Stimulated activated CD8-positive, alpha-beta memory T cell treated with anti-CD3 and anti-CD28 coated beads, Interleukin-7, amount 100 ng/mL, for 24 hours (primary cell): ENCODE measurements at places on chromosomes 5 and 9.

DNA sequence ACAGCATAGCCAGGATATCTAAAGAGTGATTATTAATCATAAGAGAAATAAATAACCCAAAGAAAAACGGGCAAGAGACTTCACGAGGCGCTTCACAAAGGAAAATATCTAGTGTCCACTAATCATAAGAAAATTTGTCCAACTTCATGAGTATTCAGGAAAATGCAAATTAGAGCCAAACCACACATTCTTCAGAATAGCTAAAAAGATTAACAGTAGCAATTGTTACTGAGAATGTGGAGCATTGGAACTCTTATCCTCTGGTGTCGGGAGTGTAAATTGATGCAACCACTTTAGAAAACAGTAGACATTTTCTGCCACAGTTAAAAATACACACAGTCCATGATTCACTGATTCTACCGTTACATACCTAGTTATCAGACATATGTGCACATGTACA is 145.7 kb downstream of the CWC27 start:
- DNase-seq, result no peak

GRCh38 chr5:139946006-139946405 is 97.1 kb downstream of the NRG2 start:
- no peak for DNase-seq

GRCh38 chr5:114097570-114097969 is 264.3 kb upstream of the KCNN2 start:
- DNase-seq, result no peak

DNA sequence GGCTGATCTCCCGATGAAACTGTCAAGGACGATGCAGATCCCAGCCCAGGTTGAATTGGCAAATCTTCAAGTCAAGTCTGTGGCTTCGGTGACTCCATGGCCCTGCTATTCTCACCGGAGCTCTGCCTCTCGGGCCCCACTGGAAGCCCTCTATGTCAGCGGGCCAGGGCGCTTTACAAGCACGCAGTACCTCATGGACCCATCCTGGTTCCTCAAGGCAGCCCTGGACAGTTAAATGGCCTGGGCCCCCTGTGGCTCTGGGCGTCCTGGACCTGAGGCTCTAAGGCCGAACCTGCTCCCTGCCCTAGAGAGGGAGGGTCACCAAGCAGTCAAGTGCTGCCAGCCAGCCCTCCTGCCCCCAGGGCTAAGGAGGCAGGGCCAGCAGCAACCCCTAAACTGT is 45.3 kb downstream of the STC2 start:
- DNase-seq, result no peak

DNA sequence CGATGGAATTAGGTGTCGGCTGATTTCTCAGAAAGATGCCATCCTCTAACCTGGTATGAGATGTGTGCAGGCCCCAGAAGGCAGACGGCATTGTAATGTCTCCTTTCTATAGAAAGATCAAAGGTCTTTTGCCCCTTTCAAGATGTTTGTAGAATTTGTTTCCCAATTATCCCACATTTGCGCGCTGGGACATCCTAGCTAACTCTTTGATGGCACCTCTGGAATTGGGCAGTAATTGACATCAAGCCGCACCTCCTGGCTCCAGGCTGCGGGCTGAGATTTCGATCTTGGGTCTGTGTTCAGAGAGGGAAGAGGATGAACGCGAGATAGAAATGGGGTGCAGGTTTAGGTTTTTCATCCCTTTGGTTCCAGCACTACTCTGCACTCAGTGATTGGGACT is 84.8 kb upstream of the LMX1B start:
- no peak for DNase-seq

DNA sequence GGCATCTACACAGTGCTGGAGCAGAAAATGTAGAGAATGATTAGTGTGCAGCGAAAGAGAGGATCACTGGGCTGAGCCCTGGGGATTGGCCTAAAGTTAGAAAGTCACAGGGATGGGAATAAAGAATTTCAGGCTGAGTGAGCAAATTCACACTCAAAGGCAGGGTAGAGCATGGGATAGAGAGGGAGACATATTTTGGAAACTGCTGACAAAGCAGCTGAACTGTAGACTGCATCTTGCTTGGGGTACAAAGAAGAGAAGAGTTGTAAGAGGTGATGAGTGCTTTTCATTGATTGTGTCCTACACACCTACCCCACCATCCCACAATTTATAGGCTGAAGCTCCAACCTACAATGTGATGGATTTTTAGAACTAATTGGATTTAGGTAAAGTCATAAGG is 677.8 kb downstream of the TAF11L14 start:
- no peak for DNase-seq

DNA sequence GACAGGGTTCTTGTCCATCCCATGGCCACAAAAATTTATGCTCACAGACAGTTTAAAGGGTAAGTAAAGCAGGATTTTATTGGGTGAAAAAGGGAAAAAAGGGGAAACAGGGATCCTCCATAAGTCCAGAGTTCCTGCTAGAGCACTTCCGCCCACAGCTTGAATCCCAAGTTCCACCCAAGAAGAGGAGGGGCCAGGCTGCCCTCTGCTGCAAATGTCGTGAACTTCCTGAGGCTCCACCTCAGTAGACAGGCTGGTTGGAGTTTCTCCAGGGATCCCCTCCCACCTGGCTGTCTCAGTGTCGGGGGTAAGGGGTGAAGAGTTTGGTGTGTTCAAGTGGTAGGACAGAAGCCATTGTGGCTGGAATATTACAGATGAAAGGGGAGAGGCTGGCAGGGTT is 275.0 kb upstream of the SGCD start:
- DNase-seq, result no peak

DNA sequence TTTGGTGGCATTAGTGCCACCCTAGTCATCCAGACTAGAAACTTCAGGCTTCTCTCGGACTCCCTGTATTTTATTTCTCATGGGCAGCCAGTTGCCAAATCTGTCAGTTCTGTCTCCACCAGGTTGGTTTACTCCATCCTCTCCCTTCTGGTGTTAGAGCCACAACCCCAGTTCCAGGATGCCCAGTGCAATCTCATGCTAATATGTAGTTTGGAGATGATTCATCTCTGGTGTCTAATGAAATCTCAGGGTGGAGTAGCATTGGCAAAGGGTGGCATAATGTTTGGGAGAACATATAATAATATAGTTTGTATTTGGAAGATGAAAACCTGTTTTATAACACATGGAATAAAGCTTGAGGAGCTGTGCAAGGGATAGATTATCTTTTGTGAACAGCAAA is 30.2 kb downstream of the SLC46A2 start:
- DNase-seq, result no peak

GRCh38 chr5:74596927-74597326 is 43.6 kb downstream of the ENC1 start:
- DNase-seq, result no peak

GRCh38 chr5:119019949-119020348 is 31.6 kb upstream of the DTWD2 start:
- DNase-seq, result no peak

- no peak for DNase-seq
These were observed 44.3 kb downstream of the GLRA1 start for GRCh38 chr5:151880324-151880723.

GRCh38 chr9:2291980-2292704 is 277.0 kb downstream of the SMARCA2 start:
- DNase-seq, result no peak

DNA sequence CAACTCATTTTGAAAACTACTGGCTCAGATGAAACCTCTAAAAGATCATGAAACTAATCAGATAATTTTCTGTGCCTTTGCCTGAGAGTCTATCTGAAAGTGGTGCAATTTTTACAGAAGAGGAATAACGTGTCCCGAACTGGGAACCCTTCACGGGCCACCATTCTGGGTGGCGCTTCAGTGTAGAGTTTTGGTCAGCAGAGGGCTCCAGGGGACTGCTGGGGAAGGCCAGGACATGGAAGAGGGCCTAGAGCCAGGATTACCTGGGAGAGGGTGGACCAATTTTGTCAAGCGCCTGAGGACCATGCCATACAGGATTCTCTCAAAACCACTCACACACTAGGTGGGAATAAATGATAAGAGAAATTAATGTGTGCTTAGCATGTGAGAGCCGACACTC is 49.7 kb upstream of the PLEKHG4B start:
- DNase-seq, result no peak

DNA sequence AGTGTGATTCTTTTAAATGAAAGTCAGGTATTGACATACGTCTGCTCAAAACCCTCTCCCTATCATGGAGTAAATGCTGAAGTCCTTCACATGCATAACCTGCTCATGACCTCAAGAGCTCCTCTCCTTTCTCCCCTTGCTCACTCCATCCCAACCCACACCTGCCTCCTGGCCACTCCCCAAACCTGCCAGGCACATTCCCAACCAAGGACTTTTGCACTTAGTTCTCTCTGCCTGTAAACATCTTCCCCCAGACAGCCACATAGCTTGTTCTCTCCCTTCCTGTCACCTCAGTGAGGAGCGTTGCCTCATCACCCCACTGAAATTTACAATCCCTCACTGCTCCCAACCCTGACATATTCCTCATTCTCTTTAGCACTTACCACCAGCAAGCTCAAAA is 8.7 kb downstream of the SETD9 start:
- DNase-seq, result no peak

- no peak for DNase-seq
These were observed 62.5 kb upstream of the PLPP1 start for GRCh38 chr5:55597014-55597981.

DNA sequence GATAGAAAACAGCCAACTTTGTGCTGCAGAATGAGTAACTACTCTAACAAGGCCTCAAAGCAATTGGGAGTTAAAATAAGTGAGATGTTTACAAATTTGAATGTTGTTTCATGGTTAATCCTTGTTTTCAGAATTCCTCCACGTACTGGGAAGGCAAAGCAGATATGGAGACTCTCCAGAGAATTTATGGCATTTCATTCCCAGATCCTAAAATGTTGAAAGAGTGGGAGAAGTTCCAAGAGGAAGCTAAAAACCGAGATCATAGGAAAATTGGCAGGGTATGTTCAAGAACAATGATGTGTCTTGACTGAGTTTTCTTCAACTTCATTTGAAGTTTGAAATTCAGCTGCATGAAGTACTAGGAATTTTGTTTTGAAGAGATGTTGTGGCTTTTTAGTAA is 16.4 kb downstream of the TARS1 start:
- no peak for DNase-seq

GRCh38 chr9:115046824-115047223 is 71.1 kb downstream of the TNC start:
- no peak for DNase-seq

DNA sequence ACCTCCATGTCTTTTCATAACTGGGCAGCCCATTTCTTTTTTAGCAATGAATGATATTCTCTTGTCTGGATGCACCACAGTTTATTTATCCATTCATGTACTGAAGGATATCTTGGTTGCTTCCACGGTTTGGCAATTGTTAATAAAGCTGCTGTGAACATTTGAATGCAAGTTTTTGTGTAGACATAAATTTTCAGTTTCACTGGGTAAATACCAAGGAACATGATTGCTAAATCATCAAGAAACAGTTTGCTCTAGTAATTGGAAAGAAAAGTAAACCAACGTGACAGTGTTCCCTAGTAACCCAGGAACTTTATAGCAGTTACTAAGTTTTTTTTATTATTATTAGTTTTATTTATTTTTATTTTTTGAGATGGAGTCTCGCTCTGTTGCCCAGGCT is 100.4 kb downstream of the VPS13A start:
- no peak for DNase-seq

GRCh38 chr9:135608294-135608998 is 30.9 kb downstream of the GLT6D1 start:
- DNase-seq, result no peak

DNA sequence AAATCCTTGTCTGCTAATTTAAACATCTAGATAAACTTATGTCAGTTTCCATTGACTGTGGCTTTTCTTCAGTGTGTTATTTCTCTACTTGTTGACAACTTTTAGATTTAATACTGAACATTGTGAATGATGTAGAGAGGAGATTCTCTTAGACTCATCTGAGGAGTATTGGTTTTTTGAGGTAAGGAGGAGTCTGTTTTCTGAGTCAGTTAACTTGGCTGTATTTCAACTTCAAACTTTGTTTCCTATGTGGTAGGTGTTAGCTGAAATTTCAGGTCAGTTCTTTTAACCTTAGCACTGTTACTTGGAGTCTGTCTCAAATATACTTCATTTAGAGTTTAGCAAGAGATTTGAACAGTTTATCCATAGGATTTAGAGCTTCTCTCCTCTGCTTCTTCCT is 67.9 kb downstream of the XRCC4 start:
- no peak for DNase-seq

- DNase-seq, result no peak
These were observed 4.8 kb upstream of the ACOT12 start for GRCh38 chr5:81398741-81399140.

- DNase-seq, result no peak
These were observed 16.0 kb upstream of the AFF4 start for GRCh38 chr5:132979367-132979940.

- DNase-seq, result no peak
These were observed 29.8 kb downstream of the TNFAIP8 start for GRCh38 chr5:119385536-119386128.

- no peak for DNase-seq
These were observed 52.0 kb upstream of the ABL1 start for GRCh38 chr9:130782886-130783530.

DNA sequence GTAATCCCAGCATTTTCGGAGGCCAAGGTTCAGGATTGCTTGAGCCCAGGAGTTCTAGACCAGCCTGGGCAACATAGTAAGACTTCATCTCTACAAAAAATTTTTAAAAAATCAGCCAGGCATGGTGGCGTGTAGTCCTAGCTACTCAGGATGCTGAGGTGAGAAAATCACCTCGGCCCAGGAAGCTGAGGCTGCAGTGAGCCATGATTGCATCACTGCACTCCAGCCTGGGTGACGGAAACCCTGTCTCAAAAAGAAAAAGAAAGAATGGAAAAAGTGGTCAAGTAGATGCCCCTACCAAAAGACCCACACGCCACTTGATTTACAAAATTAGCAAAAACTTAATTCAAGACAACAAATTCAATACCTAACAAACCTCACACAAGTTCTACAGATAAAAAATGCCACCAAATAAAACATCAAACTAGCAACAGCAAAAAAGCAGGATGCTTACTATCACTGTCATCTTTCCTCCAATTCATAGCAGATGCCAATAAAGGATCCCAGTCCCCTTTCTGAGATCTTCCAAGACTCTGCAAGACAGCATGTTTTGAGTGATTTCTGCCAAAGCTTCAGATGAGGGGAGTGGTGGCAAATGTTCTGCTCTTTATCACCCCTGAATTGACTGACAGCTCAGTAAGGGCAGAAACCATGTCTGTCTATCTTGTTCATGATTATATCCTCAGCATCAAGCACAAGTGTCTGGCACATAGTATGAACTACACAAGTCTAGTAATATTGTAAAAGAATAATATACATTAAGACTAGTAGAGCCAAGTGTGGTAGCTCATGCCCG is 34.2 kb upstream of the TESK1 start:
- DNase-seq, result no peak

GRCh38 chr5:12616093-12616492 is 711.8 kb upstream of the CTNND2 start:
- DNase-seq, result no peak

DNA sequence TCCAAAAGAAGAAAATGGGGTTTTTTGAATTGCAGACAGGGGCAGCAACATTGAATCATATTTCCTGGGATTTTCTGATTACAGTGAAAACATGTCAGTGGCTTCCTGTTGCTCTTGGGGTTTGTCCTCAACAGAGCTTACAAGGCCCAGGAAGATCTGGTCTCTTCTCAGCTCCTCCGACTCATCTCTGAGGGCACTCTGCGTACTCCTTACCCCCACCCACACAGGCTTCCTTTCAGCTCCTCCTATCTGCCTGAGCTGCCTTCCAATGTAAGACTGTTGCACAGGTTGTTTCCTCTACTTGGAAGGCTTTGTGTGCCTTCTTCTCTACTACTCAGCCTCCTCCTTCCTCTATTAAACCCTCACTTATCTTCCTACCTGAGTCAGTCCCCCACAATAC is 245.1 kb upstream of the MEF2C start:
- no peak for DNase-seq

GRCh38 chr5:109496112-109496511 is 86.3 kb upstream of the PJA2 start:
- DNase-seq, result no peak
